Naive thymus-derived CD8-positive, alpha-beta T cell (primary cell): ENCODE measurements at places on chromosomes 5 and 9. TPM values are rescaled to one million over a fixed set of nuclear protein-coding genes. Genes with fewer than 3 reads are reported as not detected.

- DNase-seq, result no peak
These were observed 717.1 kb downstream of the CDH9 start for GRCh38 chr5:26321278-26321677.

- no peak for DNase-seq
These were observed 53.0 kb downstream of the ERGIC1 start for GRCh38 chr5:172886974-172887501.

DNA sequence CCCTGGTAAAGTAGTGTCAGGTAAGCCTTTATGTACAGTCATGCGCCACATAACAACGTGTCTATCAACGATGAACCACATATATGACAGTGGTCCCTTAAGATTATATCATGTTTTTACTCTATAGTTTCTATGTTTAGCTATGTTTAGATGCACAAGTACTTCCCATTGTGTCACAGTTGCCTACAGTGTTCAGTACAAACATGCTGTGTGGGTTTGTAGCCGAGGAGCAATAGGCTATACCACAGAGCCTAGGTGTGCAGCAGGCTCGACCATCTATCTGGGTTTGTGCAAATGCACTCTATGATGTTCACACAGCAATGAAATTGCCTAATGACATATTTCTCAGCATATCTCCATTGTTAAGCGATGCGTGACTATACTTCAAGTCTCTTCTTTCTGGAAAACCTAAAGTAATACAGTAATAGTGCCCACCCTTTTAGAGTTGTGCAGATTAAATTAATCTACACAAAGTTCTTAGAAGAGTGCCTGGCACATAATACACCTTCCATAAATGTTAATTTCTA is 295.9 kb downstream of the ARHGAP26 start:
- DNase-seq, result no peak

- DNase-seq, result no peak
These were observed 326.9 kb upstream of the PUM3 start for GRCh38 chr9:3170819-3171218.

GRCh38 chr5:1736889-1737711 is 62.5 kb downstream of the MRPL36 start:
- no peak for DNase-seq

DNA sequence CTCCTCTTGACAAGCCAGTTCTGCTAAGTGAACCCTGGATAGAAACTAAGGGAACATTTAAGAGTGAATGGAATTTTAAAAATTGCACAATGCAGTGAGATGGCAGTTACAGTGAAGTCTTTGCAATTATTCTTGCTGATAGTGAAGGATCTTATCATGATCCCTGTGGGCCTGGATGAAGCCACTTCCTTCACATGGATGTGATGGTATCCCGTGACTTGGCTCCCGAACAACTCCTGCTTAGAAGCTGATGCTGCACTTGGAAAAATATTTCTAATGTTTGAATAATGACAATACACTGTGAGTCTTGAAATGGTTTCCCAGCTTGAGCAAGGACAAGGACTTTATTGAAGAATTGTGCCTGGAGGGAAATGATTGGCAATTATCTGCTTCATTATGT is 49.2 kb upstream of the NTRK2 start:
- DNase-seq, result no peak

- DNase-seq, result no peak
These were observed 33.9 kb downstream of the NR4A3 start for GRCh38 chr9:99855467-99856176.

DNA sequence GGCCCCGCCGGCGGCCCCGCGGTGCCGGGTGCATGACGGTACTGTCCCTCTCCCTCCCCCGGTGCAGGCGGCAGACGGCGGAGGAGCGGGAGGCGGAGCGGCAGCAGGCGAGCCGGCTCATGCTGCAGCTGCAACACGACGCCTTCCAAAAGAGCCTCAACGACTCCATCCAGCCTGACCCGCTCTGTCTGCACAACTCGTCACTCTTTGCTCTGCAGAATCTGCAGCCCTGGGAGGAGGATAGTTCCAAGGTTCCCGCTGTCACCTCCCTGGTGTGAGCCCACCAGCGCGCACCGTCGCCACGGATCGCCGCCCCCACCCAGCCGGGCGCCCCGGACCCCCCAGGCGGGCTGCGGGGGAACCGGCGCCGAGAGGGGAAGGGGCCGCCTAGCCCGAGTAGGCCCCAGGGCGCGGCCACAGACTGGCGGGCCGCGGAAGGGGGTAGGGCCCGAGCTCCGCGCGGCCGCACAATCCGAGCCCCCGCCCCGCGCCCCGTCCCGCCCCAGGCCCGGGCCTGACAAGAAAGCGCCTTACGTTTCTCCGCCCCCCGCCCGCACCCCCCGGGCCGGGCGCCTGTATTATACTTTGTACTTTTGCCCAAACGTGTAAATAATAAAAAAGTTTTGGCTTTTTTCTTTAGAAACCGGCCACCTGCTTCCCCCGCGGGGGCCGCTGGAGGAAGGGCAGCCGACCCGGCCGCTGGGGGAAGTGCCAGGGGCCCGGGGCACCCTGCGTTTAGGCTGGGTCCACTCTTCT is 2.5 kb downstream of the TLX3 start:
- no peak for DNase-seq

DNA sequence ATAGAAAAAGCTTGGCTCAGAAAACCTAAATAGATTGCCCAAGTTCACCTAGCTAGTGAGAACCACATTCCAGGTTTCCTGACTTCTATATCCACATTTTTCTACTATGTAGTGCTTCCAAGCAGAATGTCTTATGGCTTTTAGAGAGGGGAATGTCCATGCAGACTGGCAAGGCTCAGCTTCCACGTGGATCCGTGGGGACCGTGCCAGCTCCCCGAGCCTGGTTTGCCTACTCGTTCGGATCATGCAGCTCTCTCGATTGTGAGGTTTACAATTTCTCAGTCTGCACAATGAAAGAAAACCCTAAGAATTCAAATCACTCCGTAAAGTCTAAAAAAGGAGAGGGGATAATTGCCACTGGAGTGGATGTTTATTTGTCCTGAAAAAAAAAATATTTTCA is 256.5 kb upstream of the NR4A3 start:
- DNase-seq, result no peak

DNA sequence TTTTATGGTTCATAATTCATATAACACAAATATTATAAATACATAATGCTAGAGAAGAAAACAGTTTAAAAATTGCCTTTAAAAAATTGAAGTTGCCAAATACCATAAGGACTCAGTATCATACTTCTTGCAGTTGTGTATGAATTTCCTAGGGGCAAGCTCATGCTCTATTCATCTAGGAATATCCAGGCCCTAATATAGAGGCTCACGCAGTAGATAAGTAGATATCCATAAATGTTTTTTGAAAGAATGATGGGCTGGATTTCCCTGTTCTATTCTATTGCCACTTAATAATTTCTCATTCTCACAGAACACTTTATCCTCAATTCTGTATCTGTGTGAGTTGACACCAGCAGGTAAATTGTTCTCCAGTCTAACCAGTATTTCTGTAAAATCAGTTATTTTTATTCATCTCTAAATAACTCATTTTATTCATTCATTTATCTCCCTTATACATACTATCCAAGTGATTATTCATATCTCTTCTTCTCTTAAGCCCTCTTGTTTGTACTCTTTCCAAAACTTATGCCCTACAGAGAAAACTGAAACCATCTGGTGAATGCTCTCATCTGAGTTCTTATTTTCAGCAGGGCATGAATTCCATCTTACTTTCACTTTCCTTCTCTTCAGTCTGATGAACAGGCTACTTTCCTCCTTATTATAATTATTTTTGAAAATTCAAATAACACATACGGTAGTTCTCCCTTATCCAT is 97.1 kb downstream of the SLC44A1 start:
- DNase-seq, result no peak

- DNase-seq, result no peak
These were observed 140.6 kb upstream of the KLF4 start for GRCh38 chr9:107630156-107630555.

GRCh38 chr9:132163457-132163875 is 1.6 kb downstream of the NTNG2 start:
- DNase-seq, result no peak

DNA sequence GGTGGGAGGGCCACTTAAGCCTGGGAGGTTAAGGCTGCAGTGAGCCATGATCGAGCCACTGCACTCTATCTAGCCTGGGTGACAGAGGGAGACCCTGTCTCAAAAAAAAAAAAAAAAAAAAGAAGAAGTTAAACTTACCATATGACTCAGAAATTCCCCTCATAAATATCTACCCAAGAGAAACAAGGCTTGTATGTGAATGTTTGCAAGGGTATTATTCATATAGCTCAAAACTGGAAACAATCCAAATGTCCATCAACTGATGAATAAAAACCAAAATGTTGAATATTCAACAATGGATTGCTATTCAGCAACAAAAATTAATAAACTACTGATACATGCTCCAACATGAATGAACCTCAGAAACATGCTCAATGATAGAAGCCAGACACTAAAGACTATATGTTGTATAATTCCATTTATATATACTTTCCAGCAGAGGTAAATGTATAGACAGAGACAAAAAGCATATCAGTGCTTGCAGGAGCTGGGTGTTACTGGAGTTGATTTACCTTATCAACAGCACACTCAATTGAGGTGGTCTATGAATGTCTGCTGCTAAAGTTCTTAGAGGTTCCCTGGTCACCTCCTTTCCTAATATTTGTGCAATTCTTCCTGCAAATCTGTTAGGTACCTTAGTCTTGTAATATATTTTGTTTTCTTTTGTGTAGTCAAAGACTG is 5.3 kb upstream of the SREK1 start:
- DNase-seq, result no peak

DNA sequence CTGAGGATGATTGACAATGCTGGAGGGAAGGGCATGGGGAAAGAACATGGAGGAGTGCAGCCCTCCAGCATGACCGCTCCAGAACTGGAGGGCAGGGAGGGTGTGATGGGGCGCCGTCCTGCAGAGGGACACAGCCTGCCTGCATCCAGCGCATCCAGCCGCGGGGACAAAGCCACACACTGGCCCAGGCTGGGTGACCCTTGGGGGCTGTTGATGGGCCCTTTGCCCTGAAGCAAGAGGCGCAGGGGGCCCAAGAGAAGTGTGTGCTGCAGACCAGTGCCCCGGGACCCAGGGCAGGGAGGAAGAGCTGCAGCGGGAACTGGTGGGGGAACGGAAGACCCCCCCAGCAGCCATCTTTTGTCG is 169.8 kb upstream of the PPP1R26 start:
- DNase-seq, result no peak

The SCGB3A1 gene
- total RNA-seq, result 42.7 TPM

The DENND1A gene
- 14.2 TPM for total RNA-seq

The SARDH gene
- 5.0 TPM for total RNA-seq

The SGCD gene
- total RNA-seq, result 0.18 TPM

The LEAP2 gene
- 4.7 TPM for total RNA-seq

The SNX18 gene
- 33.4 TPM for total RNA-seq

The GPR151 gene
- total RNA-seq, result not detected
